ENCODE measurements at places on chromosomes 5 and 9.
A peak's percentile ranks its signal among the peaks of the same experiment; 100 is the strongest.

DNA sequence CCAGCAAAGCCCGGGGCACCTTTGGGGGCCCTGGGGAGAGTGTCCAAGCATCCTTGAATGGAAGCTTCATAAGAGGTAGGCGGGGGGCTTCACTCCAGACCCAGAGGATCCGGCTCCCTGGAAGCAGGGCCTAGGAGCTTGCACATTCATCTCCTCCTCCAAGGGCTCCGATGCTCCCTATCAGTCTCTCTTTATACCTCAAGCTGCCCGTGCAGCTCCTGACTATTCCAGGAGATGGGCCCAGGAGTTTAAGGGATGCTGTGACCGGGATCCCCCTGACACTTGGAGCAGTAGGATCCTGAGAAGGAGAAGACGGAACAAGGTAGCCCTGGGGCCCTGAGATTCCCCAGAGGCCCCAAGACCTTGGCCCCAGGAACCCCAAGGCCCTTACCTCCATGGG lies 25.9 kb downstream of the CSF1R start:
- no peak for DNase-seq

DNA sequence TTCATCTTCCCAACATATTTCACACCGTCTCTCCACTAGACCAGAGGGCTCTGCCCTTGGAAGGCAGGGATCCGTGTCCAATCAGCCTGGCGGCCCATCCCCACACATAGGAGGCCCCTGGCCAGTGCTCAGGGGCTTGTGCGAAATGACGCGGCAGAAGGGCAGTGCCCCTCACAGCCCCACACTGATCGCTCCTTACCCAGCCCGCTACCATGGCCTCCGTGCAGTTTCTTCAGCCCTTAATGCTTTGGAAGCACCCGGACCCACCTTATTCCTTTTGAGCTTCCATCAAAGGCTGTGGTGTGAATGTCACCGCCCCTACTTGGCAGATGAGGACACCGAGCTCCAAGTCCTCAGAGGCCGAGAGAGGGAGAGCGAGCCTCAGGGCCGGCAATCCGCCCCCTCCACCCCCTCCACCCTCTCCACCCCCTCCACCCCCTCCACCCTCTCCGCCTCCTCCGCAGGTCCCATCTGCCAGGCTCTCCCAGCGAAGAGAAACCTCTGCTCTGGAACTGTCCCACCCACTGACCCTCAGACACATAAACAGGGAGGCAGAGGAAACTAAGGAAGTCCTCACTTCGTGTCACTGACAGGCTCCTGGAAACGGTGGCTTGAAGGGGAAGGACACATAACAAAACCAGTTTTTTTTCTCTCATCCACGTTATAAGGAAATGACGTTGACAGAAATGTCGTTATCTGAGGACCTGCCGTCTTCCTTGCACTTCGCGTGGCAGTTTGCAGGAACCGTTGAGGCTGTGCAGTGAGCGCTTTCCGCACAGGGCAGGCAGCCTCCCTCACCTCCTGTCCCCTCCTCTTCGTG lies 13.9 kb downstream of the QSOX2 start:
- DNase-seq: peak; percentile 48

- DNase-seq: no peak
These were observed 66.9 kb downstream of the TMC1 start for GRCh38 chr9:72588336-72588735.

GRCh38 chr9:69243116-69243515 lies 69.0 kb downstream of the TJP2 start:
- no peak for DNase-seq

GRCh38 chr5:56302027-56302426 lies 68.9 kb upstream of the ANKRD55 start:
- DNase-seq: no peak

- DNase-seq: peak; percentile 32
These were observed 6.1 kb downstream of the GLIPR2 start for GRCh38 chr9:36142510-36143244.

- no peak for DNase-seq
These were observed 40.1 kb downstream of the PCDHGC5 start for GRCh38 chr5:141529002-141529401.

- DNase-seq: no peak
These were observed 18.0 kb downstream of the IL9 start for GRCh38 chr5:135877570-135878155.

DNA sequence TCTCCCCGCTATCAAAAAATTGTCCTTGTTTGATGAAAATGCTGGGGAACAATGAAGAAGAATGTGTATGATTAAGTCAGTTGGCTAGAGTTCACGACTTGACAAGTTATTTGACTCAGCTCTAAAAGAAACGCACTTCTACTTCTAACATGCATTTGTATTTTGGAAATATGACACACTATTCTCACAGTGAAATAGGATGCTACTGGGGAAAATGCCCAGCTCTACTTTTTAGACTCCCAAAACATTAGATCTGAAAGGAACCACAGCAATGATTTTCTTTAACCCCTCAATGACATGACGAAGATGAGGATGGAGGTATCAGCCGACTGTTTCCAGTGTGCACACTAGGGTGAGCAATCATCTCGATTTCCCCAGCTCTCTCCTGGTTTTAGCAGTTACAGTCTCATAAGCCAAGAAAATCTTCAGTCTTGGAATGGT lies 83.6 kb upstream of the PCSK1 start:
- DNase-seq: no peak

DNA sequence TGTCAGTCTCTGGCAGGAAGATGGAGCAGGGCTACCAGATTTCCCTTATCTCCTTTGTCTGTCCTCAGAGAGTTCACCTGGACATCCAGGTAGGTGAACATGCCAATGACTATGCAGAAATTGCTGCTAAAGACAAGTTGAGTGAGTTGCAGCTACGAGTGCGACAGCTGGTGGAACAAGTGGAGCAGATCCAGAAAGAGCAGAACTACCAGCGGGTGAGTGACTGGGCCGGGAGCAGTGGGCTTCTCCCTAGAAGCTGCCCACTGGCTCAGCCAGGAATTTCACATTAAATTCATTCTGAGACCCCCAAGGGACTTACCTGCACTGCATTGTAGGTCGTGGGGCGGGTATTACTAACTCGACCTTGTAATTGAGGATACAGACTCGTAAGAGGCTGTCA lies 2.1 kb downstream of the TMED9 start:
- DNase-seq: no peak

GRCh38 chr9:76456202-76456926 lies 2.6 kb upstream of the GCNT1 start:
- DNase-seq: peak; percentile 56

- no peak for DNase-seq
These were observed 38.8 kb downstream of the MRPL36 start for GRCh38 chr5:1760656-1761452.

GRCh38 chr9:114084282-114085073 lies 6.4 kb upstream of the AMBP start:
- no peak for DNase-seq

DNA sequence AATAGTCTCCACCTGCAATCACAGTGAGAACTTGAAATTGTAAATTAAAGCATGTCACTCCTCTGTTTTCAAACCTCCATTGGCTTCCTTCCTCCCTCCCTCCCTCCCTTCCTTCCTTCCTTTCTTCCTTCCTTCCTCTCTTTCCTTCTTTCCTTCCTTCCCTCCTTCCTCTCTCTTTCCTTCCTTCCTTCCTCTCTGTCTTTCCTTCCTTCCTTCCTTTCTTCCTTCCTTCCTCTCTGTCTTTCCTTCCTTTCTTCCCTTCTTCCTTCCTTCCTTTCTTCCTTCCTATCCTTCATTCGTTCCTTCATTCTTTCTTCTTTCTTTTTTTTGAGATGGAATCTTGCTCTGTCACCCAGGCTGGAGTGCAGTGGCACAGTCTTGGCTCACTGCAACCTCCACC lies 595.0 kb upstream of the ZNF608 start:
- DNase-seq: no peak

- DNase-seq: no peak
These were observed 87.9 kb downstream of the EQTN start for GRCh38 chr9:27209034-27209433.

GRCh38 chr5:65013166-65013565 lies 244.4 kb downstream of the CWC27 start:
- DNase-seq: no peak

GRCh38 chr5:135392256-135392655 lies 6.8 kb downstream of the MACROH2A1 start:
- DNase-seq: no peak

DNA sequence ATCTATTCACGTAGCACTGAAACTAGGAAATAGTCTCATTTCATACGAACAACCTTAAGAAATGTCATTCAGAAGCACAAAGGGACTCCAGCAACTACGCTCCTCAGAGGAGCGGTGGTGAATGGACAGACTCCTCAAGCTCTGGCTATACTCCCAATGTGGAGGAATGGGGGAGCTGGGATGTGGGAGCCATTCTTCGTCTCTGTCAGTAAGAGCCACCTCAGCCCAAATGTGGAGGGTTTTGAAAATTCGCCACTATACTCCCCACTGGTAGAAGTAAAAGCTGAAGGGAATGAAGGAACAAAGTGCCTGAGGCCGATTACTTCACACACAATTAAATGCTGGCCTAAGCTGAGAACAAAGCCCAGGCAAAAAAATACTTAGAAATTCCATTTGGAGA lies 96.3 kb downstream of the ADAMTS12 start:
- no peak for DNase-seq

DNA sequence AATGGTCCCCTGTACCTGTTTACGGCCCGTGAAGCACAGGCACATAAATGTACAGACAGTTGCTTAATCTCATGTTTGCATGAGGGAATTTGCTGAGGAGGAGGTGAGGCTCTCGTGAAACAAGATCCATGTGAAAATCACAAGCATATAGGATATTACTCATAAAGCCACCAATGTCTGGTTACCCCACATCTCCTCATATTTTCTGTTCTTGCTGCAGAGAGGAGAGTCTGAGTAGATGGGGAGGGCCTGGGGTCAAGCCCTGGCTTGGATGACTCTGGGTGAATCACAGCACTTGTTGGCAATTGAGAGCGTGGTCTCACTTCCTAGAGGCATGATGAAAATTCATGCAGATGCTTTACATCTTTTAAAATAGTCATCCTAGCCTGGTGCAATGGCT lies 975 bp downstream of the AGXT2 start:
- DNase-seq: no peak

DNA sequence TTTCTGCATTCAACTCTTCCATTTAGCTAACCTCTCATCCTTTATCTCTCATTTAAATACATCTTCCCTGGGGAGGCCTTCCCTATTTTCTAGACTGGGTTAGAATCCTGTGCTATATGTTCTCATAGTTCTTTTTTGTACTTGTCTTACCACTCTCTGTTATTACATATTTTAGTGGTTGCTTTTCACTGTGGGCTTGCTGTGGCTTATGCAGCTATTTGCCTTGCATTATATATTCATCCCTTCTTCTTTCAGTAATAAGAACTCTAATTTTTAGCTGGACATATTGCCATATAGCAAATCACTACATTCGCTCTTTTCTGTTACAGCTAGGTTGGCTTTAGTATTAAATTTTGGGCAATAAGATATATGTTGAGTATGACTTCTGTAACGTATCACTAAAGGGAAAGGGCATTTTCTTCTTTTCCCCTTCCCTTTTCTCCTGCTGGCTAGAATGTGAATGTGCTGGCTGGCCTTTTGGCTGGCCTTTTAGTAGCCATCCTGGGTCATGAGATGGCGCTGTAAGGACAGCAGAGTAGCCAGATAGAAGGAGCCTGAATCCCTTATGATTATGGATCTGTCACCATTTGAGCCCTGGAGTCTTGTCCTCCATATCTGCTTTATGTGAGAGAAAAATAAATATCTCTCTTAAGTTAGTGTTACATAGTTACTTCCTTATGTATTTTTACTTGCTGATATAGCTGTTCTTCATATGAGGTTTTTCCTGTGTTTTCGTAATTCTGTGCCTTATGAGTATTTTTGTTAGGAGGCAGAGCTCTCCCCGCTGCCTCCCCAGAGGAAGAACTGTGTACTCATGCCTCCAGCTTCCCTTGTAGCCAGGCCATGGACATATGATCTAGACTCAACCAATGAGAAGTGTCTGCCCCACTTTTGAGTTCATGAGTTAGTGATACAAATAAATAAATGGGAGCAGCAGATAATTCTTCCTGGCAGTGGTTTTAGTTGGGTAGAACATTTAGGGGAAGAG lies 65.8 kb downstream of the NDUFAF2 start:
- DNase-seq: no peak

- DNase-seq: no peak
These were observed 108.2 kb upstream of the MPDZ start for GRCh38 chr9:13387734-13388067.

DNA sequence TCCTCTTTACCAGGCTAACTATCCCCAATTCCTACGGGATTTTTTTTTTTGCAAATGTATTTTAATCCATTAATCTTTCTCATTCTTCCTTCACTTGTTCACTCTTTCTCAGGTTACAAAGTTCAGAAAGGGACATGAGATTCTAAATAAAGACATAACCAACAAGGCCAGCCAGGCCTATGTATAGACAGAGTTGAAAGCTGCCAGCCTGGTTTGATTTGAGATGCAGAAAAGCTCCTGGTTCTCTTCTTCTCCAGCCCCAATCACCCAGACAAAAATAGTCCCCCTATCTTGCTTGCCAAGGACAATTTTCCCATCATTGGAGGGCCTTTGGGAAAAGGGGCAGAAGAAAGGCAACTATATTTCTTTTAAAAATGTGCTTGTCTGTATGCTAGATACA lies 398.8 kb downstream of the NFIB start:
- no peak for DNase-seq

DNA sequence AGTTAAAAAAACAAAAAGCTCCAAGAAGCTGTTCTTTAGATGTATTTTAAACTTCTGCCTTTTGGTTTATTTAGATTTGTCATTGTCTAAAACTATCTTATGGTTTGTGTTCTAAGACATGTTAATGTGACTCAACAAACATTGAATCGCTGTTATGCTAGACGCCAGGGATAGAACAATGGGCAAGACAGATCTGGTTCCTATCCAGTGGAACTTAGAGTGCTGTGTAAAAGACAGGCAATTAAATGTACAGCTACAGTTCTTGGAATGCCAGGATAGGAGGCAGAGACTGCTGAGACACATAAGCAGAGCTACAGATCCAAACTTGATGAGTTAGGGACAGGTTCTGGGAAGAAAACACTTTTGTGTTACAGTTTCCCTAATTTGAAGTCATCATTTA lies 22.4 kb downstream of the LYRM7 start:
- no peak for DNase-seq

DNA sequence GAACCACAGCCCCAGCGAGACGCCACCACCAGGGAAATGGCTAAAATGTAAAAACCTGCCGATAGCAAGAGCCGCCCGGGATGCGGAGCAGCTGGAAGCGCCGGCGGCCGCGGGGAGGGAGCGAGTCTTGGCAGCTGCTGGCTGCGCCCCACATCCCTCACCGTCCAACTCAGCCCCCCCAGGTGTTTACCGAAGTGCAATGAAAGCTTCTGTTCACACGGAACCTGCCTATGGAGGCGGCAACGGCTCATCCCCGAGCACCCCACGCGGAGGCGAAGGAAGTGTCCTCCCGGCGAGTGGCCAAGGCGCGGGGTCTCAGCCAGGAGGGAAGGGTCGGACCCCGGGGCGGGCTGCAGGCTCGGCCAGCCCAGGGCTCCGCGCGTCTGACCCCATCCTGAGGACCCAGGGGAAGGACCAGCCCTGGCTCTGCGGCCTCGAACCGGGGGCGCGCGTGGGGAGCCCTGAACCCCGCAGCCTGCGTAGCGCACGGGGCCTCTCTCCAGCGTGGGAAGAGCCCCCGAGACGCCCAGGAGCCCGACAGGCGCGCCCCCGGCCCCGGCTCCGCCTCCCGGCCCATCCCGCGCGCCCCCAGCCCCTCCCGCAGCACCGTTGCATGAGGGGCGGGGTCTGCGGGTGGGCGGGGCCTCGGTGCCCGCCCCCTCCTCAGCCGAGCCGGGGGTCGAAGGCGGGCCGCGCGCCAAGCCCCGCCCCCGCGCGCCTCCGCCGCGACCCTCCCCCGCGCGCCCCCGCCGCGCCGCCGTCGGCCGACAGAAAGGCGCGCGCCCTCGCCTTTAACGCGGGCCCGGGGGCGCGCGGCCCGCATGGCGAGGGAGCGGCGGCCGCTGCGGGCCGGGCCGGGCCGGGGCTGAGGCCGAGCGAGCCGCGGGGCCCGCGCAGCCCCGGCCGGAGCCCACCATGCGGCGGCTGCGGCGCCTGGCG lies at the start of gene DIPK1B:
Gene DIPK1B, plus strand, starts transcription at position 822 of the 939 bp plus-strand sequence. Its CDS starts 94 bp downstream, at position 916.
- no peak for DNase-seq
